Amygdala (tissue), 56 donors: ENCODE measurements at places on chromosomes 6 and 20.

GRCh38 chr6:117022774-117023173 is 145.7 kb downstream of the RFX6 start:
- no peak for DNase-seq

GRCh38 chr6:35034411-35035191 is 106.5 kb downstream of the TCP11 start:
- DNase-seq = no peak

- no peak for DNase-seq
Measured at GRCh38 chr20:50514750-50515149, 4.6 kb downstream of the PTPN1 start.

DNA sequence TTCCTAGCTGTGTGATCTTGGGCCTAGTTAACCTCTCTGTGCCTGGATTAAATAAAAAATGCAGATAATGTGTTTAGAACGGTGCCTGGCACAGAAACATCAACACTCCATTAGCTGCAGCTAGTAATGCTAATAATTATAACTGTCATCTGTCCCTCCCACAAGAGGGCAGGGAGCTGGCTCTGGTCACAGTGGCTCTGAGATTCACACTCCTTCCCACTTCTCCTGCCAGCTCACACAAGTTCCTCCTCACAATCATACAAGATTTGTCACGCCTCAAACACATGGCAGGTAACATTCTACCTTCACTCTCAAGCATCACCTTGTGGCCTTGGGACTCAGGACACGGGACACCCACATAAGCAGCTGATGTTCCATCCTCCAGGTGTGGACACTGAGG is 2.4 kb downstream of the ADA start:
- DNase-seq = no peak

- no peak for DNase-seq
Measured at GRCh38 chr20:39109933-39110818, 148.0 kb downstream of the DHX35 start.

- DNase-seq = no peak
Measured at GRCh38 chr20:56412473-56412790, 372 bp downstream of the CASS4 start.

- DNase-seq = no peak
Measured at GRCh38 chr20:52318651-52319050, 127.1 kb upstream of the ZFP64 start.

GRCh38 chr20:45918182-45918737 is 6.3 kb upstream of the PLTP start:
- no peak for DNase-seq

- no peak for DNase-seq
Measured at GRCh38 chr6:34916348-34916967, 27.4 kb downstream of the ANKS1A start.

- no peak for DNase-seq
Measured at GRCh38 chr20:22569353-22569752, 15.0 kb downstream of the FOXA2 start.

DNA sequence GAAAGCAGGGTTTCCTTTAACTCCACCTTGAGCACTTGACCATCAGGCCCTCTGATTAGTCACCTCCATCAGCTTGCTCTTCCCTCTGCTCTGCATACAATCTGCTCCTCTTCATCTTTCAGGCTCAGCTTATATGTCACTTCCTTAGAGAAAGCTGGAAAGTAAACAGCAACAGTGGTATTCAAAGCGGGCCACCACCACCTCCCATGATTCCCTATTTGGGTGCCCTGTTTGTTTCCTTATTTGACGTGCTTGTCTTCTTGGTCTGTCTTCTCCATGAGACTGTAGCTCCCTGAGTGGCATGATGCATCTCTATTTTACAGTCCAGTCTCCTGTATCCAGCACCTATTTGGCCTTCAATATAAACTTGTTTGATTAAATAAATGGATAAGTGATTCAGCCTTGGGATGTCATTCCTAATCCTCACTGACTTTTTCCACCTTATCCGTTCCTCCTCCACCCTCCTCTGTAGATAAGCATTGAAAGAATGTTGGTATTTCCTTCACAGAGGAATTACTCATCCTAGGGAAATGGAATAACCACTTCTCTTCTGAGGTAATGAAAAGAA is 102.8 kb upstream of the SGK1 start:
- DNase-seq = no peak

DNA sequence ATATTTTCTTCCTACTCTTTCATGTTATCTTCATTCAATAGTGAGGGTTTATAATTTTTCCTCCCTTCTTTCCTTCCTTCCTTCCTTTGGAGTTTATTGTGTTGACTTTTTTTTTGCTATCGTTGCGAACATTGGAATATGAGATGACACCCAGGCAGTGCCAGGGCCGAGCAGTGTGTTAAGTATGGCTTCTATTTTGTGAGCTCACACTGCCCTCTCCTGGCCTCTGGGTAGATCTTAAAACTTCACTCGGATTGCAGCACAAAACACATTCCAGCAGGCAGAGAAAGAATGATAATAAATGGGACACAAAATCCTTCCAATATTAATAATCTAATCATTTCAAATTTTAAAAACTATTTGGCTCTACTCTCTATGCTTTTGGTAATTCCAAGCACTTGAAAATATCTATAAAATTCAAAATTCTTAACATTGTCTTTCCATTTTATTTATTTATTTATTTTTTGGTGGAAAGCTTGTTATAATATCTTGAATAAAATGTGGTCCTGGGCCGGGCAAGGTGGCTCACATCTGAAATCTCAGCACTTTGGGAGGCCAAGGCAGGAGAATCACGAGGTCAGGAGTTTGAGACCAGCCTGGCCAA is 147.4 kb upstream of the OLIG3 start:
- DNase-seq = peak; percentile 71

DNA sequence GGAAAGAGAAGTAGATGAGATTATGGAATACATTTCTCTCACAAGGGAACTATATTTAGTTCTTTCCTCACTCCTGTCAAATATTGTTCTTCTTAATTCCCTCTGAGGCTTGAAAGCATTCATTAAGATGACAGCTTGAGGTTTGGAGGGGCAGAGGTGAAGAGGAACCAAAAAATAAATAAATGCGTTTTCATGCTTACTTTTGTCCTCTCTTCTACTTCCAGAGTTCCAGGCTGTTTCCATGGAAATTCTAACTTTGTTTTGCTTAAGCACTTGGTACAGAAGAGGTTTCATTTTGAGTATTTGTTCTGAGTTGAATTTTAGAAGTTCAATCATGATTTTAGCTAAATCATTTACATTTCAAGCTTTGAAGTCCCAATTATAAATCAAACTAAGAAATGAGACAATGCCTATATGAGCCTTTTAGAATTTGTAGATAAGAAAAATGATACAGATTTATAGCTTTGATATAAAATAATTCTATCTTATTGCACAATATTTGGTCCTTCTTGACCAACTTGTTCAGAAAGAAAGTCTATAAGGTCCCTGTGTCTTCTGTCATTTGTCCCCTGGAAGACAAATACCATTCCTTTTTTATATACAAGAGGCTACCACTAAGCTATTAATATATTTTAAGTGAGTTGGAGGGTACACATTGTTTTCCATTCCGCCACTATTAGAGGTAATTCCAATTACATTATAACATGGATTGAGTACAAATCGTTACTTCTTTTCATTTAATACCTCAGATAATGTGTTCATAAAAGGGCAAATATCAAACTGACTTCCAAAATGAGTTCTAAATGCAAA is 16.3 kb downstream of the RBM24 start:
- no peak for DNase-seq

DNA sequence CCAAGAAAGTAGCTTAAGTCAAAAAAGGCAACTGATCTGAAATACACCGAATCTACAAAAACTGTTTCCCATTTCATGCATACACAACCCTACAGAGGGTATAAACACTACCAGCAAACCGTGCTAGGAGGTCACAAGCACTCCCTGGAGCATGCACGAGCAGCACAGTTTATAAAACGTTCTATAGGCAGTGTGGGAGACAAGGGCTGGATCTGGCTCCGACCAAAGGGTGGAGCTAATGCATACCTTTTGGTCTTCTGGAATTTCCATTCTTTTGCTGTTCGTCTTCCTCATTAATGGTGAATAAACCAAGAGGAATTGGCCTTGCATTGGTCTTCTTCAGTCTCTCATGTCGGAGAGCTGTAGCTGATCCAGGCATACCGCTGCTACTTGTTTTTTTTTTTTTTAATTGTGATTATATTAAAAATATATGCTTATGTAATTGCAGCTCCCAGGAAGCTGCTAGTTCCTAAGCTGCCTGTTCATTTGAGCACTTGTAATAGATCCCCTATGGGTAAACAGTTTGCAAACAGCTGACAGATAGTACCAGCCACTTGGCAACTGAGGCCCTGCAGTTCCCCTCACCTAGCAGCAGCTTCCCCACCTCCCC is 24.5 kb downstream of the MAP7 start:
- DNase-seq = peak; percentile 48

- DNase-seq = no peak
Measured at GRCh38 chr6:118674772-118675171, 23.4 kb upstream of the CEP85L start.

DNA sequence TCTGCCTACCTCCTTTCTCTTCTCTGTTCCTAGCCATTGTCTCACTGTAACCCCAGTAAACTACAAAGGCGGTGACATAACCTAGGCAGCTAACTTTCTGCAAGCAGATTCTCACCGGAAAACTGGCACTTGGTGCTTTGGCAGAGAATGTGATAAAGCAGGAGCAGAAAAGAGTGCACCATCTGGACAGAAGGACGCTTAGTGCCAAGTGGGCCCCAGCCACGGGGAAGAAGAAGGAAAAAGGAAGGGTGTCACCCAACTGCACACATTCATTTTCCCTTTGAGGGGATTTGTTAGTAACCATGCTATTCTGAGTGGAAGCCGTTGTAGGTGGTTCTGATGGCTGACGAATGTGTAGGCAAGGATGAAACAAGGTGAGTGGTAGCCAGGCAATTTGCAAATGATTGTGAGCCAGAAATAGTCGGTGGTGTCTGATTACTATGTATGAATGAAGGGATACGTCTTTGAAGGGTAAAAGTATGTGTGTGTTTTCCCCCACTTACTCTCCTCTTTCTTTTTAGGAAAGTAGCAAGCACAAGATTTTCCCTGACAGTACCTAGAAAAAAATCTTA is 148.3 kb upstream of the STXBP5 start:
- no peak for DNase-seq
